RCC 7860 (cell line): ENCODE measurements at places on chromosomes 5 and 9.
A peak's percentile ranks its signal among the peaks of the same experiment; 100 is the strongest.

DNA sequence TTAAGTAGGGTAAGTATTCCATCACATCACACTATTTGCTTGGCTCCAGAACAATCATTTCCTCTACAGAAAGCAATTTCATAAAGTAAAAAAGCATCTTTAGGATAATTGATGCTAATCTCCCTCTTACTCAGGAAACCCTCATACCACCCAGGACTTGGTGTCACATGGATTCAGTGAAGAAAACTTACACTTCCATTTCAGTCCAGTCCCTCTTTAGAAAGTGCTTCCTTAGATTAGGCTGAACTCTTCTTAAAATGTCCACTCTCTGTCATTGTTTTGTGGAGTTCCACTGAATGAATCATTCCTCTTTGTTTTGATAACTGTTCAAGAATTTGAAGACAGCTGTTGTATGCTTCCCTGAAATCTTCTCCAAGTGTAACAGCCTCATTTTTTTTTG lies 144.0 kb upstream of the ZNF462 start:
- DNase-seq = peak; percentile 34

DNA sequence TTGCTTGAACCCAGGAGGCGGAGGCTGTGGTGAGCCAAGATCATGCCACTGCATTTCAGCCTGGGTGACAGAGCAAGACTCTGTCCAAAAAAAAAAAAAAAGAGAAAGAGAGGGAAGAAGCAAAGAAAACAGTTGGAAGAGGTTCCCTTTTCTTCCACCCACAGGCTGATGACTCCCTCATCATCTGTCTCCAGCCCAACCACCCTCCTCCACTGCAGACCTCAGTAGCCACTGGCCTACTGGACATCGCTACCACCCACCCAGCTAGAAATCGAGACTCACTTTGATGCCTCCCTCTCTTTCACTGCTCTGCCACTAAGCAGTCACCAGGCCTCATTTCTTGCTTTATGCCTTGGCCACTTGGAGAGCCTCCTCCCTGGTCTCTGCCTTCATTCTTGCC lies 71.2 kb downstream of the NIPSNAP3B start:
- no peak for DNase-seq

DNA sequence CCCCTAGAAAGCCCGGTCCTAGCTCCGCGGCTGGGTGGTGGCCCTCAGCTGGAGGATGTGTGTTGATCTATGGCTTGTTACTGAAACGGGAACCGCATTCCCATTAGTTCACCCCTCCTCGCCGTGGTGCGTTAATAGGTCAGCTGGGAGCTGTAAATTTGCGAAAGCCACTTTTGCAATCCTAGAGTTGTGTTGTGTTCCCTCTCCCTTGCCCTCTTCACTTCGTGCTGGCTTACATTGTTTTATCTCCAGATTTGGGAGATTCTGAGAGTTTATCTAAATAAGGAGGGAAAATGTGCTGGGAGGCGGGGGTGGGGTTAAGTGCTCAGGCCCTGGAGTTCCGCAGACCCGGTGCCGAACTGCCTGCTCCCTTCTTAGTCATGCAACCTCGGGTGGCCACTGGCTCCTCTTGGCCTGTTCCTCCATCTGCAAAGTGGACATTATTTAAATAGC lies 62.8 kb downstream of the HMCN2 start:
- DNase-seq = no peak

GRCh38 chr9:17081814-17082213 lies 53.0 kb upstream of the CNTLN start:
- no peak for DNase-seq

DNA sequence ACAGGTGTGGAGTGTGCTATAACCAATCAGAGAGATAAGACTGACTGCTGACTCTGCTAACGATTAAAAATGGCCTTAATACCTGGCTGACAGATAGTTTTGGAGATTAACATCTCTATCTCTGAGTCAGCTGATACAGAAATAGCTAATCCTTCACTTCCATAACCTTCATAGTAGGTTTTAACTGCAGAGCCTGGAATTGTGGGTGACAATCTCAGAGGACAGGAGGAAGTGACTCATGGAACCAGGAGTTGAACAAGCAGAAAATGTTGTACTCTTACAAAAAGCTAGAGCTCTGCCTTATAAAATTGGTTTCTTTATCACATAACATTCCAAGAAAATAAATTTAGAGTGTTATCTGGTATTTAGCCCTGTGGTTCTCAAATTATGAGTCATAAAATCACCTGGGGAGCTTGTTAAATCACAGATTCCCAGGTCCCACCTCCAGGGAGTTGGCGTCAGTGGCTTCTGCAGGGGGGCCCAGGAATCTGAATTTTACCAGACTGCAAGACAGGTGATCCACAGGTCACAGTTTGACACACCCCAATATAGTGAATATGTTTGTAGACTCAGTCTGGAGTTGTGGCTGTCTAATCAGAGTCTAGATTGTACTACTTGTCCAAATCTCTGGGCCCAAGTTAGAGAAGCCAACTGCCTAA lies 44.4 kb upstream of the AFAP1L1 start:
- peak; percentile 92 for DNase-seq

GRCh38 chr9:15138357-15138686 lies 168.7 kb downstream of the TTC39B start:
- DNase-seq = no peak

GRCh38 chr9:129126749-129127618 lies 15.8 kb downstream of the PTPA start:
- DNase-seq = no peak

GRCh38 chr9:94176608-94177007 lies 82.5 kb upstream of the ZNF169 start:
- DNase-seq = no peak

- no peak for DNase-seq
These were observed 66.5 kb downstream of the NUP214 start for GRCh38 chr9:131191857-131192256.

GRCh38 chr5:2917524-2917923 lies 166.0 kb upstream of the IRX2 start:
- DNase-seq = no peak

- no peak for DNase-seq
These were observed 122.4 kb downstream of the MVB12B start for GRCh38 chr9:126448865-126449577.

DNA sequence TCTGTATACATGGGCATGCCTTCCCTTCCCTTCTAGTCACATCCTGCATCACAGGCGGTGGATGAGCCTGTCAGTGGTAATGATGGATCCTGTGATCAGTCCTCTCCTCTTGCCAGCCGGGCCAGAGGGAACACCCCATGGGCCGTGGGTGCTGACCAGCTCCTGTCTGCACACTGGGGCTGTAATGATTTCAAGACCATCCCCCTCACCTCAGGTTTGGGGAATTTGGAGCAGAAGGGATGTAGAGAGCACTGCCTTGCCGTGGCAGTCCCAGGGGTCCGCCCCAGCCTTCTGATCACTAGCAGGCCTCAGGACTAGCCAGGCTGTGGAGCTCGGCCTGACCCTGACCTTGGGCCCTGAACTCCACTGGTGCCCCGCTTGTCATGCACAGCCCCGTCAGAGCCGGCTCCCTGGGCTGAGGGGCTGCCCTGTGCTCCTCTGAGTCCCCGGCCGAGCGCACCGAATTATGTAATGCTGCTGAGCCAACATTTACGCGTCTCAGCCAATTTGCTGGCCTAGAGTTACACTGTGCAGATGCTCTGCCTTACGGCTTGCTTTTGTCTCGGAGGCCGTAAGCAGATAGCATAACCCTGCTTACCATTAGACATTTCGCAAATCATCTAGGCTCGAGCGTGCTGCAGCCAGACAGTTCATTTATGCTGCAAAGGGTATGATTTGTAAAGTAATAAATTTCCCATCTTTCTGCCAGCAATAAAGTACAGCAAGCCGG lies 155.3 kb downstream of the MACROH2A1 start:
- DNase-seq = no peak

- DNase-seq = no peak
These were observed 152.3 kb downstream of the MAPKAP1 start for GRCh38 chr9:125554726-125555125.

DNA sequence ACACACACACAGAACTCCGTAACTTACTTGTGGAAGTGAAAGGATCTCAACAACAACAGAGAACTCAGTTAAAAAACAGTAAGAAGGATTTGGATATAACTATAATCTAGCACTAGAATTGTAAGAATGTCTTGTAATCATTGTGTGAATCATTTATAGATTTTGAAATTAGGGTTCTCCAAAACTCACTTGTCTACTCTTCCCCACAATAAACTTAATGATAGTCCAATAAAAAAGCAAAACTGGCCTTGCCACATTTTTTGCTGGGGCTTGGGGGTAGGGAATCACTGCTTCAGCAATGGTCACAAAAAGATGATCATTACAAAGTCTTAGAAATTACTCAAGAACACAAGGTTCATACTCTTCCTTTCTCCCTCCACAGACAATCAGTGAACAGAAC lies 8.8 kb downstream of the TBCA start:
- no peak for DNase-seq

GRCh38 chr5:138966236-138966985 lies 91.3 kb upstream of the LRRTM2 start:
- peak; percentile 53 for DNase-seq

GRCh38 chr5:62536232-62536631 lies 42.4 kb upstream of the LRRC70 start:
- no peak for DNase-seq

GRCh38 chr5:54704333-54704732 lies 186.8 kb downstream of the SNX18 start:
- no peak for DNase-seq

DNA sequence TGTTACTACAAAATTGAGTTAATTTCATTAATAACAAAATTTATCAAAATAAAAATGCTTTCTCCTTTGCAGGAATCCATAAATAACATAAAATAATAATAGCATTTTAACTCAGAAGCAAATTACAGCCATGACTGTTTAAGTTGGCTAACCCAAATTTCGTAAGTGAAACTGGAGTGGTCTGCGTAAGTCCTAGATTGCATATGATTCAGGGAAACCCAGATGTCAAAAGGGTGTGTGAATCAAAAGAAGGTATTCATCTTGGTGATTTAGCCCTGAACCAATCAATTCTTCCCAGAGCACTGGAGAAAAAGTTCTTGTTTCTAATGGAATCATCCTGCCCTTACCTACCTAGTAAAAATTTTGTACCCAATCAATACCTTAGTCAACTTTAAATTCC lies 547.6 kb downstream of the RAB3C start:
- no peak for DNase-seq

- DNase-seq = peak; percentile 43
These were observed 110.4 kb downstream of the LIFR start for GRCh38 chr5:38446029-38446522.

- DNase-seq = no peak
These were observed 605.0 kb upstream of the CLINT1 start for GRCh38 chr5:158463938-158464337.

GRCh38 chr5:6439588-6440550 lies 8.8 kb upstream of the UBE2QL1 start:
- DNase-seq = peak; percentile 28

- DNase-seq = peak; percentile 68
These were observed 104.3 kb downstream of the TRPM6 start for GRCh38 chr9:74783408-74783807.

DNA sequence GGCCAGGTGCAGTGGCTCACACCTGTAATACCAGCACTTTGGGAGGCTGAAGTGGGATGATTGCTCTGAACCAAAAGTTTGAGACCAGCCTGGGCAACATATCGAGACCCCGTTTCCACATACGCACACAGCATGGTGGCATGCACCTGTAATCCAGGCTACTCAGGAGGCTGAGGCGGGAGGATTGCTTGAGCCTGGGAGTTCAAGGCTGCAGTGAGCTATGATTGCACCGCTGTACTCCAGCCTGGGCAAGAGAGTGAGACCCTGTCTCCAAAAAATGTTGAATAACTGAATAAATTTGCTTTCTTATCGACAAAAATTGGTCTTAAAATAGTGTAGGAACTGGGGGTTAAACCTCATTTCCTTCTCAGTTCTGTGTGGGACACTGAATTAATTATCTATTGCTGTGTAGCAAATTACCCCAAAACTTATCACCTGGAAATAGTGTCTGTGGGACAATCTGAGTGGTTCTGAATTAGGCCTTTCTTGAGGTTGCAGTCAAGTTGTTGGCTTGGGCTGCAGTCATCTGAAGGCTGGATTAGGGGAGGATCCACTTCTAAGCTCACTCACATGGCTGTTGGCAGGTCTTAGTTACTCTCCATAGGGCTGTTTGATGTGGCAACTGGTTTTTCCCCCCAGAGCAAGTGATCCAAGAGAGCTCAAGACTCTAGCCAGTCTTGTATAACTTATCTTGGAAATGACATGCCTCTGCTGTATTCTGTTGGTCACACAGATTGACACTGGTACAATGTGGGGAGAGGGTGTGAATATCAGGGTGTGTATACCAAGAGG lies 2.0 kb downstream of the SNX30 start:
- DNase-seq = no peak

DNA sequence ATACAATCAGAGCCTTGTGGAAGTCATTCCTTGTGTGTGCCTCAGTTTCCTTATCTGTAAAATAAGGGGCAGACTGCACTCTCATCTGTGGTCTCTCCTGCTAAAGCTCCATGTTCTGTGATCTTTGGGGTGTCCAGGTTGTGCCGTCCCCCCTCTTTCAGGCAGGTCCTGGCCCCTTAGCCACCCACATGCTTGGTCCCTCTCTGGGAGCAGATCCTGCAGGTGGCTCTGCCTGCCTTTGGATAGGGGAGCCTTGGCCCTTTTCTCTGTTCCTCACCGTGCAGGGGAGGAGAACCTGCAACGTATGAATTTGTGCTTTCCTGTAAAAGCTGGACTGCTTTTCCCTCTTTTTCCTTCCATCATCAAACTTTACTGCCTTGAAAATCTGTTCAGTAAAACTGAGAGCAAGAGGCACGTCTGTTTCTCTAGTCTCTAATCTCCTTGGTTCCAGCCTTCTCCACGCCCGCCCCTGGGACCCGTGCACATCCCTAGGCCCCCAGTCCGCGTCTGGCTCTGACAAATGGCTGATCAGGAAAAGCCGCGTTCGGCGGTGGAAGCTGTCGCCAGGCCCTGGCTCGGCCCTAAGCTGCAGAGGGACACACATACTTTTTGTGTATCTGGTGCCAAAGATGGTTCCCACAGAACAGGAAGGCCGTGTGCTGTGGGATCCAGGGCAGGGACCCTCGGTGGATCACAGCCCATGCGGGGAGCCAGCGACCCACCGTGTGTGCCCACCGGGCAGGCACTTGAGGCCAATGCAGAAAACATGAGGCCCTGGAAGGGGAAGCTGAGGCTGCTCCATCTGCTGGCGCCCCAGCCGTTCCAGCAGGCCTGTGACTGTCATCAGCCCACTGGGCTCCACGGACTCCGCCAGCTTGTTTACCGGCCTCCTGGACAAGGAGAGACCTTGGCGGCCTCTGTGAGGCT lies 43.4 kb upstream of the COL5A1 start:
- DNase-seq = no peak

DNA sequence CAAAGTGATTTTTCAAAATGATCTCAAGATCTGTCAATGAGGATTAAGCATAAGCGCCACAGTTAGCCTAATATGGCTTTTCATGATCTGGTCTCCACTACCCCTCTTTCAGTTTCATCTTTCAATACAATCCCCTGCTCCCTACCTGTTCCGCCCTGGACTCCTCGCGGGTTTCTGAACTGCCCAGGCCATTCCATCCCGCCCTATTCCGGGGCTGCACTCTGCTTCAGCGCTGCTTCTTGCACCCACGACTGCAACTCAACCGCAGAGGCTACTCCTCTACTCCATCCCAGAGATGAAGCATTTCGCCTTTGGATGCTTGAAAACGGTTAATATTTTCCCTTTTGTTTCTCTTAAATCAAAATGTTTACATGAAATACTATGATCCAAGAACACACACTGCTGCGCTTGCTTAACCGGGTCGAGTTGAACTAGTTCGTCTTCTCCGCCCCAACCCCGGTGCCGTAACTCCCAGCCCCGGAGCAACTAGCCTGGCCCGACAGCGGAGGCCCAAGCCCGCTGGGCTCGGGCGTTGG lies 716 bp upstream of the OTULIN start:
- no peak for DNase-seq
